ENCODE measurements at places on chromosomes 6 and 20.

- DNase-seq: no peak
These were observed 589.4 kb downstream of the RFPL4B start for GRCh38 chr6:112936504-112936903.

- no peak for DNase-seq
These were observed 348.0 kb downstream of the CDH4 start for GRCh38 chr20:61600016-61600415.

DNA sequence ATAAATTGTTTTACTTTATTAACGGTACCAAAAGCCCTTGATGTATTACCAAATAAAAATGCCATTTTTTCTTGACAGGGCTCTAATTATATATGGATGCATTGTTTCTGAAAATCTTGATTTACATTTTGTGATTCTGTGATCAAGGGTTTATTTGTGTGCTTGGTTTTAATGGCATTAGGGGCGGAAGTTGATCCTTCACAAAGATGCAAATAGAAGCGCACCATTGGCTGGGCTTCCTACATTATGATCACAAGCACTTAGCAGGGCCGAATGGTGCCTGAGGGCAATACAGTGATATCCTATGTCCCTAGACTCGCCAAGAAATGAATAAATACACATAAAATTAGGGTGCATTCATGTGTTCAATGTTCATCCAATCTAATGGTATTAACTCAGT, 172.9 kb upstream of the UST start:
- no peak for DNase-seq

DNA sequence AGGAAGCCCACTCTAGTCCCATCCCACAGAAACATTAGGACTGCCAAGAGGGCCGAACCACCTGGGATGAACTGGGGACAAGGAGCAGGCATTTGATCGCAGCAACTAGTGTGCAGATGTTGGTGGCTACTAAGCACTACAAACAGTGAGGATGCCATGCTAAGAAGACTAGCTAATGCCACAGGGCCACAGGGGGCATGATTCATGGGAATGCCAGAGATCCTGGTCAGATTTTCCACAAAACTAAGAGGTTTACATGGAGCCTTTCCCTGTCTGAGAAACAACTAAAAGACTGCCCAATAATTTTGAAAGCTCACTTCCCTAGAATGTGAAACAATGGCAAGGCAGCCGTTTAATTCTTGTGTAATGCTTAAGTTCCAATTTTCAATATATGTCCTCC, 375.9 kb upstream of the PTCHD4 start:
- peak; percentile 48 for DNase-seq

- no peak for DNase-seq
These were observed 38.6 kb upstream of the FABP7 start for GRCh38 chr6:122740936-122741335.

Measured in MG63 (cell line).